ENCODE measurements at places on chromosomes 16 and 17.

- DNase-seq: no peak
These were observed 14.3 kb upstream of the DYNLRB2 start for GRCh38 chr16:80526418-80527061.

- DNase-seq: no peak
These were observed 17.2 kb downstream of the PRKCB start for GRCh38 chr16:23852794-23853562.

GRCh38 chr17:18213666-18214270 lies 11.7 kb upstream of the LLGL1 start:
- DNase-seq: no peak

GRCh38 chr17:41614098-41614497 lies 1.5 kb upstream of the KRT16 start:
- no peak for DNase-seq

- no peak for DNase-seq
These were observed 64.3 kb upstream of the RCVRN start for GRCh38 chr17:9969301-9969935.

- no peak for DNase-seq
These were observed 29.0 kb downstream of the SMYD4 start for GRCh38 chr17:1800712-1801111.
